ENCODE measurements at places on chromosomes 4 and X.

DNA sequence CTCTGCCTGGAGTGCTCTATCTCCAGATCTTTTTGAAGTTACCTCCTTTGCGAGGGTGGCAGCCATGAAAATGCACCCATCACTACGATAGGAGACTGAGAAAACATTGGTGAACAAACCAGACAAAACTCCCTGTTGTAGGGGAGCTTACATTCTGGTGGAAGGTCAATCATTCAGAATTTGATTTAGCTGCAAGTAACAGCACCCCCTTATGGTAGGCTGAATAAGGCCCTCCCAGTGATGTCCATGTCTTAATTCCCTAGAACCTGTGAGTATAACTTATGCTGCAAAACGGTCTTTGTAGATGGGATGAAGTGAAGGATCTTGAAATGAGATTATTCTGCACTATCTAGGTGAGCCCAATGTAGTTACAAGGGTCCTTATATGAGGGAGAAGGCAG is 5.6 kb upstream of the TEC start:
- no peak for DNase-seq

GRCh38 chrX:8201896-8202331 is 30.8 kb upstream of the VCX2 start:
- no peak for DNase-seq

DNA sequence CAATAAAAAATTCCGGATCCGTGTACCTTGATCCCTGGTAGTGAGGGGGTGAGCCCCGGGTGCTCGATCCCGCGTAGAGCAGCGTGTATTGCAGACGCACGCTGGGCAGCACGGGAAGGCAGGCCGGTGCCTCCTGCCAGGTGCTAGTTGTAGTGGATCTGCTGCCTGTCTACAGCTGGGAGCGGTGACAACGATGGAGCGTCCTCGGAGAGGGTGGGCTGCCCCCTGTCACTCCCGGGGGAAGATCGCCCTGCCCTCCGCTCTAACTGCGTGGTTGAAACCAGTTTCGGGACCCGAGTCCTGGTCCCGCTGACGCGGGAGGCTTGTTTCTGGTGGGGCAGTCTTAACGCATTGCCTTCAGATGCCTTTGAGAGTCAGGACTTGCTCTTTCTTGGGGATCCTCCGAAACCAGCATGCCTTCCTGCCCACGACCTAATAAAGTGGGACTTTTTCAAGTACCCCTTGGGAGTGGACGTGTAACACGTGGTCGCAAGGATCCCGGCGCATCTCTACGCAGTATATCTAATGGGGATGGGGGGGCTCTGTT is 2.7 kb upstream of the NKX6-1 start:
- DNase-seq, result no peak

- DNase-seq, result no peak
Observed at GRCh38 chrX:143472347-143472938, 44.8 kb downstream of the SPANXN3 start.

DNA sequence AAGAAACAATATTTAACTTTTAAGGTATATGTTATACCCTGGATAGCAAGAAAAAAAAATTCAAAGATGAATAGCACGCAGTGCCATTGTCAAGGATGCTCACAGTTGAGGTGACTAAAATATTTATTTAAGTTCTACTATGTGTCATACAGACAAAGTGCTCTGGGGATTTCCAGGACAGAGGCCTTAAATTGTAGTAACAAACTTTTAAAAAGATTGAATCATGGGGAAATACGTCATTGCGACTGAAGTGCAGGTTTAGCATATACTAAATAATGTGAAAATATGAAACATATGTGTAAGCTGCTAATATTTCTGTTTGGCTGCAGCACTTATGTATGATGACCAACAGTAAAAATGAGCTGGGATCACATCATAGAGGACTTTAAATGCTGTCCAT is 748.0 kb upstream of the PCDH7 start:
- no peak for DNase-seq

DNA sequence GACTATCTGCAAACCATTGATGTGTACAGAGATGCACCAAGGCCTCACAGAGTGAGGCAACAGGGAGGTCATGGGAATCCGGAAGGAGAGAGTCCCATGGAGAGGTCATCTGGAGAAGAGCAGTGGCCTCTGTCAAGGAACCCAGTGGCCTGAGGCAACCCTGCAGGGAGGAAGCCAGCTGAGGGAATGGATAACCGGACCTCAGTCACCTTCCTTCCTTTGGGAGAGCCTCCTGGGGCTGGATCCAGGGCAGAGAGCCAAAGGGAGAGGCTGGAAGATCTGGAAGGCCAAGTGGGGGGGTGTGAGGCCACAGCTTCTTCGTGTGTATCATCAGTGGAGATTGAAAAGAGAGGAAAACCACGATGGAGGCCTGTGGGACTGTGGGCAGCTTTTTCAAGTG is 24.3 kb upstream of the CD38 start:
- no peak for DNase-seq

DNA sequence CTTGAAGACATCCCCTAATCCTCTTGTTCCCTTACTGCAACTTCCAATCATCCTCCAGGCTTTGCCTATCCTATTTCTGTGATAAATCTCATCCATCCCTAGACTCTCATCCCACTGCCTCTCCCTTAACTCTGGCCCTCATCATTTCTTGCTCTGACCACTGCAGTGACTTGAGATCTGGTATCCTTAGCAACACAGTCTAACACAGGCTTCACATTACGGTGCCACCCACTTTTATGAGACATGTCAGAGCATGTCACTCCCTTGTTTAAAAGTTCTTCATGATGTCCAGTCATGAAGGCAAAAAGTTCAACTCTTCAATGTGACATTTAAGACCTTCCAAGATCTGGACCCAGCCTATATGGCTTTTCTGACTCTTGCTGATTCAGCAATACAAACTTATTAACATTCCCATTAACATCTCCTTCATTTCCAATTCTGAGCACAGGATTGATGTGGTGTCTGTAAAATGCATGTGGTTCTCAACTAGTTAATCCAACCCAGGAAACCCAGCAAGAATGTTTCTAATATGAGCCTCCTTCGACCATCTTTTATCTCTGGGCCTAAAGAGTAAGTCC is 64.0 kb downstream of the OR13H1 start:
- no peak for DNase-seq

- no peak for DNase-seq
Observed at GRCh38 chr4:168269896-168270295, 48.7 kb downstream of the DDX60 start.

DNA sequence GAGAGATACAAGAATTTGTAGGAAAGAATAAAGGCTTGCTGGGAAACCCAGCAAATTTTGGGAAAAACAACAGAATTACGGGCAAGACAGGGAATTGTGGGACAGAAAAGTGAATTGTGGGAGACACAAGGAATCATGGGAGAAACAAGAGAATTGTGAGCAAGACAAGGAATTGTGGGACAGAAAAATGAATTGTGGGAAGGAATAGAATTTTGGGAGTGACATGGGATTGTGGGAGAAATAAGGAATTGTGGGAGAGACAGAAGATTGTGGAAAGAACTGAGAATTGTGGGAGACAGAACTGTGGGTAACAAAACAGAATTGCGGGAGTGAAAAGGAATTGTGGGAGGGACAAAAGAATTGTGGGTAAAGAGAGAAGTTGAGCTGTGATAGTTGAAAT is 1.2 kb upstream of the HCCS start:
- no peak for DNase-seq

GRCh38 chr4:63460075-63460474 is 949.2 kb downstream of the TECRL start:
- no peak for DNase-seq

DNA sequence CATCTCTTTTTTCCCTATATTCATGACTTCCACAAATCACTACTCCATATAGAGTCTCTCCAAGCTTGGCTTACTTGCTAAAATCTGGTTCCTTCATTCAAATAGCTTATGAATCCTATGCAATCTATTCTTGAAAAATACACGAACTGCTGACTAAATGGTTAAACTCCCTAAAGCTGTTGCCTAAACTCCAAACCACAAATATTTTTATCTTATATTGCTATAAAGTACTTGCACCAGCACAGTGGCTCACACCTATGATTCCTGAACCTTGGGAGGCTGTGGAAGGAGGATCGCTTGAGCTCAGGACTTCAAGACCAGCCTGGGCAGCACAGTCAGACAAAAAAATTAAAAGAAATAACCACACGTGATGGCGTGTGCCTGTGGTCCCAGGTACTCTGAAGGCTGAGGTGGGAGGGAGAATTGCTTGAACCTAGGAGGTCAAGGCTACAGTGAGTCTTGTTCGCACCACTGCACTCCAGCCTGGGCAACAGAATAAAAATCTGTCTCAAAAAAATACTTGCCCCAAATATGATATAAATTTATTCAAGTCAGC is 2.2 kb downstream of the FBXO8 start:
- no peak for DNase-seq

GRCh38 chr4:122602277-122603142 is 18.4 kb downstream of the IL21 start:
- no peak for DNase-seq

DNA sequence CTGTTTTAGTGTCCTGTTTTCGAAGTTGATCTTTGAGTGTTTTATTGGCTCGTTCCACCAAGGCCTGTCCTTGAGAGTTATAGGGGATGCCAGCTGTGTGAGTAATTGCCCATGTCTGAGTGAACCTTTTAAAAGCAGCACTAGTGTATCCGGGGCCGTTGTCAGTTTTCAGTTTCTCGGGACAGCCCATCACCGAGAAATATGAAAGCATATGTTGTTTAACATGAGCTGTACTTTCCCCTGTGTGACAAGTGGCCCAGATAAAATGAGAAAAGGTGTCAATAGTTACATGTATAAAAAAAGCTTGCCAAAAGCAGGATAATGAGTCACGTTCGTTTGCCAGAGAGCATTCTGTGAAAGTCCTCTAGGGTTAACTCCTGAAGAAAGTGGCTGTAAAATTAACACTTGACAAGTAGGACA is 48.6 kb upstream of the RASSF6 start:
- DNase-seq, result no peak

- no peak for DNase-seq
Observed at GRCh38 chrX:68878977-68879645, 50.3 kb downstream of the EFNB1 start.

DNA sequence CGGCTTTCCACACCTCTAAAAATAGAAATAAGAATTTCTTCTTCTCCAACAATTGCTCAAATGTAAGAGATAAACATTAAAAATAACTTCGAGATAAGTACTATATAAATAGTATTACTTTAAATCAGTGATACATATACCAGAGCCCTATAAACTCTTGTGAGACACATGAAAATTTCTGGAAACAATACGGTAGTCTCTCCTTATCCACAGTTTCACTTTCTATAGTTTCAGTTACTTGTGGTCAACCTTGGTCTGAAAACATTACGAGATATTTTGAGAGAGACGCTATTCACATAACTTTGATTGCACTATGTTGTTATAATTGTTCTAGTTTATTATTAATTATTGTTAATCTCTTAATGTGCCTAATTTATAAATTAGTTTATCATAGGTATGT is 101.5 kb upstream of the CXXC4 start:
- no peak for DNase-seq

DNA sequence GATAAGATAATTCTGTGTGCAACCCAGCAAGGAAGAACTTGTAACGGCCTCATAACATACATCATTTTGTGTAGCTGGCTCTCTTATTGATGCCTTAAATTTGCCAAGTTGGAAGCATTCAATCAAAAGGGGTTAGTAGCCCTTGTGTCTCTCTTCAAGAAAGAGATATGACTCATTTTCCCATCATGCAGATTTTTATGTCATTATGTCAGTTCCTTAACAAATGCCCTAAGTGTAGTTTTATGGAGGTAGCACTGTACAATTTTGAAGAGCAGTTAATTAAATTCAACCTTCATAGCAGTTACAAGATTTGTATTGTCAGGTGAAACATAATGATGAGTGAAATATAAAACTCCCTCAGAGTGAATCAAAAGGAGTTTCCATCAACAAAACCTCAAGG is 215.6 kb downstream of the GRIA3 start:
- DNase-seq, result no peak

DNA sequence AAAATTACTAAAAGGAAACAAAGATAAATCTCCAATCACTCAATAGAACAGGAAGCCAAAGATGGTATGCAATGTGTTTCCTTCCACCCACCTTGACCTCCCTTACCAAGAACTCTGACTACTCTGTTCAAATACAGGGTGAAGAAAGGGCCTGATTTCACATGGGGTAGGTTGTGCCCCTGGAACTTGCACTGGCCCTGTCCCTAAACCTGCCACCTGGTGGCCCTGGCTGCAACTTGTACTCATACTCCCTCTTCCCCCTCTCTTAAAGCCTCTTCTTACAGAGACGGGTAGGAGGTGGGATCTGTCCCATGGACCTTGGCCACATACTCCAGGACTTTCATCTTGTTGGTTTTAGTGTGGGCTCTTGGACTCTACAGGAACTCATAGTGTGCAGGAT is 17.3 kb upstream of the TMEM185A start:
- DNase-seq, result no peak

GRCh38 chrX:96729053-96729452 is 44.4 kb downstream of the DIAPH2 start:
- no peak for DNase-seq

- DNase-seq, result no peak
Observed at GRCh38 chr4:177455561-177455970, 13.3 kb upstream of the AGA start.

DNA sequence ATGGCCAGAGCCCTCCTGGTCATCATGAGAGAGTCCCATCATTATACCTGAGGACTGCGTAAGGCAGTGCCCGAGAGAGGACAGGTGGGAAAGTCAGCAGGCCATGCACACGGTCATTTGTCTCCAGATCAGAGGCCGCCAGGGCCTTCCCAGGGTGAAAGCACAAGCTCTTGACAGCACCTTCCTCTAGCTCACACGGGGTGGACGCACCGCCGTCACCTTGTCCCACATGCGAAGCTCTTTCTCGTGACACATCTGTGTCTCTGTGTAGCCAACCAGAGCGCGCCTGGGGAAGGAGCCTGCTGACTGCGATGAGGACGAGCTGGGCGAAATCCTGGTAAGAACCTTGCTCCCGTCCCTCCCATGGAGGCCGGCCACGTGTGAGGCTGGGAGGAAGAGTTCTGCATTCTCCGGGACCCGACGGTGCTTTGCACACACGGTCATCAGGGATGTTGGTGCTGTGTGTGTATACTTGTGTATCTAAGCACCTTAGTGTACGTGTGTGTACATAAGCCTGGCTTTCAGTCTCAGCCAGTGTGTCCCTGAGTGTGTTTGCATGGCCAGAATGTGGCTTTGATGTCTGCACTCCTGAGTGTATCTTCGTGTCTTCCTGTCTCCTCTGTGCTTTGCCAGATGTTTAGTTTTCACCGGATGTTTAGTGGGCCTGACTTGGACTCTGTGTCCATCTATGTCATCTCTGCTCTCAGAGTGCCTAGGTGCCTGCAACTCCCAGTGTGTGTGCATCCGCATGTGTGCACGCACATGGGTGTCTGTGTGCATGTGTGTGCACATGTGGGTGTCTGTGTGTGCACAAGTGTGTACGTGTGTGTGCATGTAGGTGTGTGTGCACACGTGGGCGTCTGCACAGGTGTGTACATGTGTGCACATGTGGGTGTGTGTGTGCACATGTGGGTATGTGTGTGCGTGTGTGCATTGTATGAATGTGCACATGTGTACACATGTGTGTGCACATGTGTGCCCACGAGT is 15.1 kb downstream of the ATP5ME start:
- no peak for DNase-seq

GRCh38 chr4:472881-473569 is 25.9 kb downstream of the ZNF721 start:
- no peak for DNase-seq

All from stimulated activated CD8-positive, alpha-beta memory T cell treated with anti-CD3 and anti-CD28 coated beads, Interleukin-2, amount 100 ng/mL, for 48 hours (primary cell).